Caudate nucleus (tissue), 63 donors: ENCODE measurements at places on chromosomes 11 and 22.

DNA sequence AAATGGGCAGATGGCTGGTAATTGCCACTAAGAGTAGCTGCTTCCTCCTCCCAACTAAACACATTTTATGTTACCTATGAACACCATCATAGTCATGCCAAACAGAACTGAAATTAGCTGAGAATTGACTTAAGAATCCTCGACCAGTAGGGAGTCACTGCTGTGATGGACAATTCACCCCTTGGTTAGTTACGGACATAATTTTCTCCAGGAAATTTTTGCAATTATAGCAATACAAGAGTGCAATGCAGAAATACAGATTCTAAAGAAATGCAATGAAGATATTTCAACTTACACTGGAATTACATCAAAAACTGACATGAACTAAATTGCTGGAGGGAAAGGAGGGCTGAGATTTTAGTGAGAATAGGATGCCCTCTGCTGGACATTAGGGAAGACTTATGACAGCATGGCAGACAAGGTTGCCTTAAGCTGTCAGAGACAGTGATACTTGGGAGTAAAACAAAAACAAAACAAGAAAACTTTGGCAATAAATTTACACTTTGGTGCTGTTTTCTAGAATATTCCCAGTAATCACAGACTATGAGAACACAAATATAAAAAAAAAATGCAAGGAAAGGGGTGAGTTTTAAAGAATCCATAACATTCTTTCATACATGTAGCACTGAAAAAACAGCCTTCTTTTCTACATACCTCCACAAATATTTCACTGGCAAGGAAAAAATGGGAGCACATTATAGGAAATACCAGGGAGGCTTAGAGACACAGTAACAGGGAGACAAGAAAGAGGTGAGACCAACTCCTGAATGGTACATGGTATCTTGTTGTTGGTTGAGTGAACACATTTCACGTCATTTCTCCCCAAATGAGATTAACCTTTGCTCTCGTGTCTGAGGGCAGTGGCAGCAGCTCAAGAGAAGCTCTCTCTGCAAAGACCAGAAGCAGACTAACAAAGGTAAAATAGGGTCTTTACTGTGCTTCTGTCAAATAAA lies 11.2 kb upstream of the PPP2R1B start:
- DNase-seq: no peak

DNA sequence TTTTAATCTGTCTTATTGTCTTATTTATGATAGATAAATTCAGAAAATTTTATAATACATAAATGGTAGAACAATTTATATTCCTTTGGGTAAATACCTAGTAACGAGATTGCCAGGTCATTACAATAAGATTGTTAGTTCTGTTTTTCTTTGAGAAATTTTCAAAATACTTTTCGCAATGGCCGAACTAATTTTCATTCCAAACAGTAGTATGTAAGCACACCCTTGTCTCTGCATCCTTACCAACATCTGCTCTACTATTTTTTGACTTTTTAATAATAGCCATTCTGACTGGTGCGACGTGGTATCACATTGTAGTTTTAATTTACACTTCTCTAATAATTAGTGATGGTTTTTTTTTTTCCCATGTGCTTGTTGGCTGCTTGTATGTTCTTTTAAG lies 351.4 kb upstream of the LUZP2 start:
- DNase-seq: no peak

DNA sequence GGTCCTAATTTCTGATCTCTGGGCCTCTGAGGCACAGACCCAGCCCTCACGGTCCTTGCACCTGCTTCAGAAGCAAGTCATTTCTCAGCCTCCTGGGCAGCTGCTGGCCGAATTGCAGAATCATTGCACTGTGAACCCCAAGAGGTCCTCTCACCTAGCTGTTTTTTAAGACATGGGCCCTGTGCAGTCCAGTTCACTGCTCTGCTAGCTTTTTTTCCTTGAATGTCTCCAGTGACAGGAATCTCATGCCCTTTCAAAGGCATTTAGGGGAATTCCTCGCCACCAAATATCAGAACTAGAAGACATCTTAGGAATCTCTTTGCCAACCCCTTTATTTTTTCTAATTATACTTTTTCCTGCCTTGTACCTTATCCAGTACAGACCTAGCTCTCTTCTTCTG lies 35.6 kb upstream of the TP53I11 start:
- no peak for DNase-seq

DNA sequence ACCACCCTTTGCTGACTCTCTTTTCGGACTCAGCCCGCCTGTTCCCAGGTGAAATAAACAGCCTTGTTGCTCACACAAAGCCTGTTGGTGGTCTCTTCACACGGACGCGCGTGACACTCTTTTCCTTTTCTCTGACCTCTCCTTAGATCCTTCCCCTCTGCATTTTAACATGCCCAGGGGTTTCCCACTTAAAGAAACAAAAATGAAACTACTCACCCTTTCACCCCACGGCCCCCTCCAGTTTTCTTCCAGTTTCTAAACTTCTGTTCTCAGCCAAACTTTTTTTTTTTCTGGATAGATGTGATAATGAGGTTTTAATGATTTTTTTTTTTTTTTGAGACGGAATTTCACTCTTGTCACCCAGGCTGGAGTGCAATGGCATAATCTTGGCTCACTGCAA lies 32.8 kb upstream of the NUP50 start:
- DNase-seq: no peak

GRCh38 chr11:88293931-88294330 lies 43.6 kb downstream of the CTSC start:
- DNase-seq: no peak

- no peak for DNase-seq
Measured at GRCh38 chr11:65816696-65817095, 17.1 kb upstream of the SNX32 start.

DNA sequence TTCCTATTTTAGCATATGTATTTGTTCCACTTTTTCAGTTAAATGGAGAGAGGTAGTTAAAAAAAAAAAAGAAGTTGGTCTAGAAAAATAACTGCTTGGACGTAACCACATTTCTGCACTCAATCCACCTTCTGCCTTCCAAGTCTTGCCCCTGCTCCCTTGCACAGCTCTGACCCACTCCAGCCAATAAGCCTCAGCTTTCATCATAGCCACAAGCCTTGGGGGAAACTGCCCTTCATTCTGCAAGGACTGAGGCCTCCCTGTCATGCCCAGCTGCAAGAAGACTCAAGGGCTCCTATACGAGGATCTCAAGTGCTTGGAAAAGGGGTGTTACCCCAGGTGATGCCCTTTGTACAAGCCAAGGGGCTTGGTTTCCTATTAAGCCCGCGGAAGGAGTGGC lies 36.0 kb upstream of the OAF start:
- DNase-seq: no peak

- DNase-seq: no peak
Measured at GRCh38 chr22:48579043-48579927, 1248.4 kb downstream of the BRD1 start.

DNA sequence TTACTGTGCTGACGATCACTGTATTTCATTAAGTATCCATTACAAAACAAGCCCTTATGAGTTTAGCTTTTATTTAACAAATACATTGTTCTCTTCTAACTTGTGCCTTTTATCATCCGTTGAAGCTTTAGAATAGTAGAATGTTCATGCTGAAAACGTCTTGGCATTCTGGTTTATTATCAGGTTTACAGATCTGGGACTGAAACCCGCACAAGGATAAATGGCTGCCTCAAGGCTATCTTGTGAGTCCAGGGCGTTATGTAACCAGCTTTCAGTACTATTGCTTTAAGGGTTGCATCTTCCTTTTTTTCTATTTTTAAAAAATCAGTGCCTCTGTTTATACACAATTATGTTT lies 66.6 kb upstream of the PRODH start:
- no peak for DNase-seq

GRCh38 chr11:61954851-61955421 lies 4.8 kb downstream of the BEST1 start:
- DNase-seq: peak; percentile 57

DNA sequence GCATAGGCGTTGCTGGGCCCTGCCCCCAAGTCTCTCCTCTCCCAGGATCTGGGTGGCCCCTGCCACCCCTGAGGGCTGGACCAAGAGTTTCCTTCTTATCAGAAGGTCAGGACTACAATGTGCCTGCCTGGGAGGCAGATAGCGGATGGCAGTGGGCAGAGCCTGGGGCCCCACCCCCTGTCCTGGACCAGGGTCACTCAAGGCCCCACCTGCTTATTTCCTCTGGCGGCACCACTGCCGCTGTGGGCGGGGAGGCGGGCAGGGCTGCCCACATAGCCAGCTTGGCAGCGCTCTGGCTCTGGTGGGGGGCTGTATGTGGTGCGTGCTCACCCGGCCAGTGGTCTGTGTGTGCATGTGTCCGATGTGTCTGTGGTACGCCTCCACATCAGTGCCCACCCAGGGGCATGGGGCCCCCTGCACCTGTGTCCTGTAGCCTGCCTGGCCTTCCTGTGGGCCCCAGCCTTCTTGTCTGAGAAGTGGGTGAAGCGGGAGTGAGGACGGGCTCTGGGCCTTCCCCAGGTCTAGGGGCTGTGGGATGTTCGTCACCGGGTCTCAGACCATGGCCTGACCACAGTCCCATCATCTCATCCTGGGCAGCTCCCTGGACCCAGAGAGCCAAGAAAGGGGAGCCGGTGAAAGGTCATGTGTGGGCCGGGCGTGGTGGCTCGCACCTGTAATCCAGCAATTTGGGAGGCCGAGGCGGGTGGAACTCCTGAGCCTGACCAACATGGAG lies 3.0 kb downstream of the GAS2L1 start:
- no peak for DNase-seq

GRCh38 chr11:118623269-118623655 lies 15.8 kb downstream of the PHLDB1 start:
- DNase-seq: no peak

DNA sequence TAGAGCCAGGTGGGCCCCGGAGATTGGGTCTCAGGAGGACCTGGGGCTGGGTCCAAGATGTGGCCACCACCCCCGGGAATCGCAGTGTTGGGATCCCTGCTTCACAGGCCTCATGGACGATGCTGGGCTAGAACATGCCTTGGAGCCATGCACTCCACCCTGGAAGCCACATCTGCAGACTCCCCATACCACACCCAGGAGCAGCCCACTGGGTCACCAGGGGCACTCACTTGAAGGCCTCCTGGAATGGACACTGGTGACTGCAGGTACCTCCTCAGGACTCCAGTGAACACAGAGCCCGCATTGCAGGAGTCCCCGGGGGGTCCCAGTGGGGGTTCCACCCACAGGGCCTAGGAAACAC lies 25.0 kb downstream of the RTN4R start:
- DNase-seq: no peak
